ENCODE measurements at places on chromosomes 11 and 22.

DNA sequence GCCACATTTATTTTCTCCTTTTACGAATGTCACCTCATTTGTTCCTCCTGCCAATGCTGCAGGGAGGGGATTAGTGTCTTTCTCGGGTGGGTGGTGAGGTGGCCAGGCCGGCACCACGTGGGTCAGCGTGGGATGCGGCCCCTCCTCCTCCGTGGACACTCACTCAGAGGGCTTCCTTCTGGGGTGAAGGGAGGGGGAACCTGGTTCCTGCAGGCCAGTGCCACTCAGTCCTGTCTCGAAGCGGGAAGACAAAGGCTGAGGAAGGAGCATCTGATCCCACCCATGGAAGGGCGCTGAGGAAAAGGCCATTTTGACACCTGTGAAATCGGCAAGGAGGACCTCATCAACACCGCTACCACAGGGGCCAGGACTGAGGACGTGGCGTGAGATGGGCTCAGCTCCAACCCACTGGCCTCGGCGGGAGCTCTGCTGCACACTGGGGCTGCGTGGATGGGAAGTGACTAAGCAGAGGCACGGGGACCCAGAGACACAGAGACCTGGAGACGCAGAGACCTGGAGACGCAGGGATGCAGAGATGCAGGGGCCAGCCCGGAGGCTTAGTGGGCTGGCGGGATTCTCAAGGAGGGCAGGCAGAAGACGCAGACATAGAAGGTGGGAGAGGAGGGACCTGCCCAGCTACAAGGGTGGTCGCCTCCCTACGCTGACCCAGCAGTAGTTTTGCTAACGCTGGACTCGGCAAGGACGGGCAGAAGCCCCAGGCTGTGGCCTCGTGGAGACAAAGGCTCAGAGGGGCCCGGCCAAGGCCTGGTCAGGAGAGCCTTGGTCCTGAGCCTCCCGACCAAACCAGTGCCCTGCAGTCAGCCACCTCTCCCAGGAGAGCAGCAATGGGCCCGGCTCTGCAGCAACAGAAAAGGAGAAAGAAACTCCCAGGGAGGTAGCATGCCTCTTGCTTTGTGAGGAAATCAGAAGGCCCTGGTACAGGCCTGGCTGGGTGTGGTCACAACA lies 1071.2 kb downstream of the BRD1 start:
- no peak for DNase-seq

DNA sequence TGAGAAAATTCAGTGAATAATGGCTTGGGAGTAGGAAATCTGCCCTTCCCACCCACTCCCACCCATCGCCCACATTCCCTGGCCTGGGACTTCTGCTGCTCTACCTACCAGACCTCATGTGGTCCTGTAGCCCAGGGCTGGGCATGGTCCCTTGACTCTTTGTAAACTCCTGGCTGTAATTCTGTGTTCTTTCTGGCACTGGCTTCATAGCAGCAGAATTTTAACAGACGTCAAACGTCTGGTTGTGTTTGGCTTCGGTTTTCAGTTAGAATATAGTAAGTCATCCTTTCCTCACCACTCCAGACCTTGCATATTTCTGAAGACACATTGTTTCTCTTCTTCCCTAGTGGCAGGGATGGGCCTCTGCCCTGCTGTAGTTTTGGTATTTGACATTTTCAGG lies 210.6 kb downstream of the CSNK2A3 start:
- no peak for DNase-seq

DNA sequence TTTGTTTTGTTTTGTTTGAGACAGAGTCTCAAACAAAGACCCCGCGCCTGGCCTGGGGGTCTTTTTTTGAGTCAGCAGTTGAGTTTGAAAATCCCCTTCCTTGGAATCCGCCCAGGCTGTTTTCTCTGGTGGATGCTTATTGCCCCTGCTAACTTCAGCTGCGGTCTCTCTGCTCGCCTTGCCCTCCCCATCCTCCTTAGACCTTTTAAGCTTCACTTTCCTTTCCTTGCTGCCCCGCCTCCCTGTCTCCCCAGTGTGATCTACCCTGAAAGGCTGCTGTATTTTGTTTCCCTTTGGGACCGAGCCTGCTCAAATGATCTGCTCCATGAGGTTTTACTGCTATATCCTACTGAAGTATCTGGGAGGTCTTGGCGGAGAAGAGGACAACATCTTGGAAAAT lies 2.5 kb downstream of the USP18 start:
- no peak for DNase-seq

DNA sequence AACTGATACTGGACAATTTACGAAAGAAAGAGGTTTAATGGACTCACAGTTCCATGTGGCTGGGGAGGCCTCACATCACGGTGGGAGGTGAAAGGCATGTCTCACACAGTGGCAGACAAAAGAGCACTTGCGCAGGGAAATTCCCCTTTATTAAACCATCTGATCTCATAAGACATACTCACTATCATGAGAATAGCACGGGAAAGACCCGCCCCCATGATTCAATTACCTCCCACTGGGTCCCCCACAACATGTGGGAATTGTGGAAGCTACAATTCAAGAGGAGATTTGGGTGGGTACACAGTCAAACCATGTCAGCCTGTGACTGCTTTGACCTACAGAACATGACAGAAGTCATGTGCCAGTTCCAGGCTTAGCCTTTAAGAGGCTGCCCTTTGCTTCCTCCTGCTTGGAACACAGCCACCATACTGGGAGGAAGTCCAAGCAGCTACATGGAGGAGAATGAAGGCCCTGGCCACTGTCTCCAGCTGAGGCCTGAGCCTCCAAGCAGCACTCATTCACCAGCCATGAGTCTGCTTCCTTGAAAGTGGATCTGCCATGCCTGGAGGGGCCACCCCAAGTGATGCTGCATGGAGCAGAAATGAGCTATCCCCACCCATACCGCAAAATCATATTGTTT lies 10.9 kb upstream of the GAL start:
- no peak for DNase-seq

DNA sequence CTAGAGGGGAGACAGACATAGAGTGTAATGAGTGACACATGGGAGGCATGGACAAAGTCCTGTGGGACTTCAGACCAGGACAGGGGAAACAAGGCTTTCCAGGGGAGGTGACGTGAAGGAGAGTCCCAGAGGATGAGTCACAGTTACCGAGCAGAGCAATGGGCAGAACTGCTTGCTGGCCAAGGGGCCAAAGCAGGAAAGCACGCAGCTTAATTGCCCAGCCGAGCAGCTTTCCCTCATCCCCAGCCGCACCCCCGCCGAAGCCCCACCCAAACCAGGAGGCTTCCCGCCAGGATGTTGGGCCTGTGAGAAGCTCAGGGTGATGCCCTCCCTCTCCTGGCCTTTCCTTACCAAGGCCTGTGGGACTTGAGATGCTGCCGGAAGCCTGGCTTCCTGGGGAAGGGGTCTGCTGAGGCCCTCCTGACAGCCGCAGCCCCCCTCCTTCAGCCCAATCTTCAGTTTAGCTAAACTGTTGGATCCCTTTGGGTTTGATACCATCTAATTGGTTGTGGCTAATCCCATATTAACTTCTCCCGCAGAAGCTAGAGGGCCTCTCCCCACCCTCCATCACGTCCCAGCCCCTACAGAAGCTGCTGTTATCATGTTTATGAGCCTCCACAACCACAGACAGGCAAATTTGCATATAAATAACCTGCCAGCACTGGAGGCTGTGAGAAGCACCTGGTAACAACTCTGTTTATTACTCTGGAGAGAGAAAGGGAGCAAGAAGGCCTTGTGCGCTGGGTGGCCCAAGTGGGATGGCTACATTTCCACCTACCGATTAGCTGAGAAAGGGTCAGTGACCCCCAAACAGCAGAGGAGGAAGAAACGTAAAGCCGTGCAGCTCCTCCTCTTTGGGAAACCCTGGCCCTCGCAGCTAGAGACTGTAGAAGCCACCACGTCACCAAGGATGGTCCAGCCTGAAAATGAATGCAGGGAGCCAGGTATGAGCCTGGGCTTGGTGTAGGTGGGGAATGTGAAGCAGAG lies 80.0 kb downstream of the TRIM29 start:
- no peak for DNase-seq

- DNase-seq: no peak
These were observed 15.2 kb downstream of the TRIM3 start for GRCh38 chr11:6458352-6459098.

DNA sequence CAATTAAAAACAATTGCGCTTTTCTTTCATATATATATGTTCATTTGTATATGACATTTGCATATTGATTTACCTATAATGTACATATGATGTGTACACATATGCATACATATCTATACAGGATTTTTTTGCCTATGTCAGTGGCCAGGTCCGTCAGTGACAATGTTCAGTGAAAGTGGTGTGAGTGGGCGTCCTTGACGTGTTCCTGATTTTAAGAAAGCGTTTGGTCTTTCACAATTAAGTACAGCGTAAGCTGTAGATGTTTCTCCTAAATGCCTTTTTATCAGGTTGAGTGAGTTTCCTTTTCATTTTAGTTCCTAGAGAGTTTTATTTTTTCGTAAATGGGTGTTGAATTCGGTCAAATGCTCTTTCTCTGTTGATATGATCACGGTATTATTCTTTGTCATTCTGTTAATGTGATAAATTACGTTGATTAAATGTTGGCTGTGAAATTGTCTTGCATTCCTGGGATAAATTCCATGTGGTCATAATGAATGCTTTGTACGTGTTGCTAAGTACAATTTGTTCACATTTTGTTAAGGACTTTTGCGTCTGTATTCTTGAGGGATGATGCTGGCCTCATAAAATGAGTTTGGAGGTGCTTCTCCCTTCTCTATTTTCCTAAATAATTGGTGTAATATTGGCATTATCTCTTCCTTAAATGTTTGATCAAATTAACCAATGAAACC lies 10.6 kb upstream of the GNB1L start:
- DNase-seq: no peak

GRCh38 chr11:1232021-1232882 lies 9.4 kb downstream of the MUC5B start:
- DNase-seq: no peak

GRCh38 chr11:69192301-69192721 lies 36.6 kb downstream of the SMIM38 start:
- no peak for DNase-seq

- DNase-seq: peak; percentile 92
These were observed 36.0 kb upstream of the LDLRAD3 start for GRCh38 chr11:35907648-35908431.

DNA sequence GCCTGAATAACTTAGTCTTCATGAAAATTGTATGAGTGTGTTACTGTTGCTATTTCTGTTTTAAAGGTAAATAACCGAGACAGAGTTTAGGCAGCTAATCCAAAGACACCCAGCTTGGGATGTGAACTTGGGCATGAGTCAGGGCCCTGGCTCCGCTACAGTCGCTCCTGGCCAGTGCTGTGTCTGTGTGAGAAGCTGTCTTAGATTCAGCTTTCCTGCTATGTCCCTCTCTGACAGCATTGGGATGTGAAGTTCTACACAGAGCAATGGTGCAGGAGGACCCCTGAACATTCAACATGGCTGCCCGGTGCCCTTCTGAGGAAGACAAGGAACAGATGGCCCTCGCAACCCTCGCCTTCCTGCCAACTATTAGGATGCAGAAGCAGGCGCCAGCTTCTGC lies 49.4 kb downstream of the GALNT18 start:
- DNase-seq: no peak
